ENCODE measurements at places on chromosomes 13 and 19. TPM values are rescaled to one million over a fixed set of nuclear protein-coding genes. Genes with fewer than 3 reads are reported as not detected.

DNA sequence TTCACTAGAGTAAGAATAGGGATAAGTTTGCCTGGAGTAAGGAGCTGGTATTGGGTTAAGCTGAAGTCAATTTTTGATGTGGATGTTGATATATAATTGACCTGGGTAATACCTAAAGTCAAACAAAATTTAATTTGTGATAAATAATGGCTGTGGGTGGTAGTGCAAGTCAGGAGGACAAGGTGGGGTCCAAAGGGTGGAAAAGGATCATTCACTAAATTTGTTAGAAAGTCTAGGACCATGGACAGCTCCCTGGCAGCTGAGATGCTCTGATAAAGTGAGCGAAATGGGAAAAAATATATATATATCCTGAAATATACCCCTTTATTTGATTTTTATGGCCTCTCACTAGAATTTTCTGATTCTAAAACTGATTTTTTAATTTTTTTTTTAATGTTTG, 463.5 kb downstream of the GPC6 start:
- no peak for DNase-seq

DNA sequence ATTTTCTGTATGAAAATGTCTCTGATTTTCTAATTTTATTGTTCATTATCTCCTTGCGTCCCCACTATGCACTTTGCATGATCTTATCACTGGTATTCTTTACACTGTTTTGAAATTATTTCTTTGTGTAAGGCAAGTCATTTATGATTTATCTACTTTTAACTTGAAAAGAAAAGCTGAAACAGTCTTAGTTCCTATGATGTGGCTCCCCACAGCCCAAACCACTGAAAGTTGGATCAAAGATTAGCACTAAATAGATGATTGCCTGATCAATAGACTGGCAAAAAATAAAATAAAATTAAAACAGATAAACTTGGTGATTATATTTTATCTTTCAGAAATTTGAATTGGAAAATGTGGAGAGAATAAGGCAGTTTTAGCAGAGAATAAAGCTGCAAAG, 1101.9 kb downstream of the PCDH9 start:
- no peak for DNase-seq

DNA sequence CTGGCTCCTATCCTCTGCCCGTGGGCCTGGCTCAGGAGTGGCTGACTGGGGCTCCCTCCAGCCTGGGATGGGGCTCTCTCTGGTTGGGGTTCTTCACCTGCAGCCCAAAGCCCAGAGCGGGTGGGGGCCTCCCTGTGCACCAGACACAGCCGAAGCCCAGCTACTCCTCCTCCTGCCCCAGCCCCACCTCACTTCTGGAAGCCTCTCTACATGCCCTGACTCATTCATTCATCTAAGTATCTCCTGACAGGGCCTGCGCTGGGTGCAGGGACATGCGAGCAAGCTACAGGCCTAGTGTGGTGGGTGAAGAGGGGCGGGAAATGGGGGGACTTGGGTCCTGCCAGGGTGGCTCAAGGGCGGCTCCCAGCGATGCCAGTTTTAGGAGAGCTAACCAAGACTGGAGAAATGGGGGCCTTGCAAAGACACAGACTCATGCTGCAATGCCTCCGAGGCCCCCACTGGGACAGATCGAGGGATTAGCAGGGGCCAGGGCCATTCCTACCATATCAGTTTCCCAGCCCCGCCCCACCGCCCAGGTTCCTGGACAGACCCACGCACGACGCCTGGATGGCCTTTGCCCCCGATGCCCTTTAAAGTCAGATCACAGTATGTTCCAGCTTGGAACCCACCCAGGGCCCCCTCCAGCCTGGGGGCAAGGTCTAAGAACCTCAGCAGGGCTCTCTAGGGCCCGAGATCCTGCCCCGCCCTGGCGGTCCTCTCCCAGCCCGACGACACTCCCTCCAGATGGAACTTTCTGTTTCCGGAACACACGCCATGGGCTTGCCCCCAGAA, 12.6 kb downstream of the LSM4 start:
- DNase-seq: no peak

DNA sequence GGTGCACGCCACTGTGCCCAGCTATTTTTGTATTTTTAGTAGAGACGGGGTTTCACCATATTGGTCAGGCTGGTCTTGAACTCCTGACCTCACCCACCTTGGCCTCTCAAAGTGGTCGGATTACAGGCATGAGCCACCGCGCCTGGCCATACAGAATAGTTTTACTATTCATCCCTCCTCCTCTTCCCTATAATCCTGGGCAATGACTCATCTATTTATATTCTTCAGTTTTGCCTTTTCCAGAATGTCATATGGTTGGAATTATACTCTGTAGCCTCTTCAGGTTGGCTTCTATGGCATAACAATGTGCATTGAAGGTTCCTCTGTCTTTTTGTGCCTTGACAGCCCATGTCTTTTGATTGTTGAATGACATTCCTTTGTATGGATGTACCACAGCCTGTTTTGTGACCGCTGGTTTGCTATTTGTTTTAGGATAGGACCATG, 22.2 kb upstream of the LRP3 start:
- DNase-seq: no peak

DNA sequence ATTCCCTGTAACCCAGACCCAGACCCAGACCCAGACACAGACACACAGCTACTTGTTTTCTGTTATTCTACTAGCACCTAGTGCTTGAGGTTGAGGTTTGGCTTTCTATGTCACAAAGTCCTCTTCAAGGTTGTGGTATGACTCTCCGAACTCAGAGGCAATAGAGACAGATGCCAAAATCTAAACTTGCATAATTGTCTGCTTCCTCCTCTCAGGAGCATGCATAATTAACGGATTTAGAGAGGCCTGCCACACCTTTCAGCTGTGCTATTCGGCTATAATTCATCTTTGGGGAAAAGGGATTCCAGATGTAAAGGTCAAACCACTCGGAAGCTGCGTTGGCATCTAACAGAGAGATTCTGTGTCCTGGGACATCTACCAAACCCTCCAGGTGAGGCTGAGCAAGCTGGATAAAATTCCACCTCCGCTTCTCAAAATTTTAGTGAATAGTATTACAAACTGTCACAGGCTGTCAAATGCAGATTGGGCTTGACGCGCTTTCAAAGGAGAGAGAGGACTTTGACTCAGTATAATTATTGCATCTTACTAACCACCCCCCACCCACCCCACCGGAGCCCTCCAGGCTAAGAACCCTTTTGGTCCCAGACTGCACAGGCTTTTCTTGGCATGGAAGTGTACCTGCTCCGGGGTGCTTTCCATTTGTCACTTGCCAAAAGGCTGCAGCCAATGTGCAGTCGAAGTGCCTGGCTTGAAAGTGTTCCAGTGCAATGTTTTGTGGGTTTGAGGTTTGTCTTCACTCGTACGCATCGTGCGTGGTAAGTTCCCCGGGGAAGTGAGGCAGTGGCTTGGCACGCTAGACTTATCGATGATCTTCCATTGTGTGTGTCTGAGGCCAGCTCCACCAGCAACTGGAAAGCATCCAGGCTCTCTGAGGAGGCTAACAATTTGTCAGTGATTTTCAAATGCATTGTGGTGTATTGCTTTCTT, 194.1 kb downstream of the TDRD3 start:
- DNase-seq: no peak

DNA sequence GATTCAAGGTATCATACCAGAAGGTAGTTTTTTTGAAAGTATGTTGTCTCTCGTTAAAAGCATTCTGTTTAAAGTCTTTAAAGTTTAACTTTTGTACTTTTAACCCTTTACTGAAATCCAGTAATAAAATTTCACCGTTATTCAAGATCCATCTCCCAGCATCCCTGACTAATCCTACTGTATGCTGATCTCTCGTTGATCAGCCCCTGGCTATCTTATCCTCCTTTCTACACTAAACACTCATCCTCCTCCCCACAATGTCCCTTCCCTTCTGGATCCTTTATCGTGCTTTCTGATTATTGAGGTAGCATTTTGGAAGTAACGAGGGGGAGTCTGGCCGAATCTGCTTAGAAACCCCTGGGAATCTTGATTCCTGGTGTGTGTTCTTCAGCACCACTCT, 1.3 kb downstream of the TPP2 start:
- no peak for DNase-seq

- no peak for DNase-seq
Observed at GRCh38 chr13:75873494-75873893, 237.4 kb downstream of the LMO7 start.

GRCh38 chr13:109426690-109426990, 359.7 kb downstream of the IRS2 start:
- no peak for DNase-seq

GRCh38 chr13:39485314-39485700, 117.7 kb downstream of the LHFPL6 start:
- DNase-seq: no peak

ZSCAN5B gene
- not detected for total RNA-seq

Measured in dorsolateral prefrontal cortex (tissue), 122 donors.